ENCODE measurements at places on chromosomes 2 and 18.

DNA sequence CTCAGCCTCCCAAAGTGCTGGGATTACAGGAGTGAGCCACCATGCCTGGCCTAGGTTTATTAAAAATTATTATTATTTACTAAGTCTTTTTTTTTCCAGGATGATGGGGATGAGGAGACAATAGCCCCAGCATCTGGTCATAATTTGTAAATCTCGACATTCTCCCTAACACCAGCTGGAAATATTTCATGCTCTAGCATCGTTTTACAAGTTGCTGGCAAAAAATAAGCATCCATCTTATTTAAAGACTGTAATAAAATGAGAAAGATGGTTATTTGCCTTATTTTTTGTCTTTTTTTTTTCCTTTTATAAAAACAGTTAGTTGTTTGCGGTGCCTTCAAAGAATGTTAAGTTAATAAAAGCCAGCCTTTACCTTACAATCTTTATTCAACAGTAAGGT is 56.7 kb downstream of the SF3B1 start:
- DNase-seq, result no peak

DNA sequence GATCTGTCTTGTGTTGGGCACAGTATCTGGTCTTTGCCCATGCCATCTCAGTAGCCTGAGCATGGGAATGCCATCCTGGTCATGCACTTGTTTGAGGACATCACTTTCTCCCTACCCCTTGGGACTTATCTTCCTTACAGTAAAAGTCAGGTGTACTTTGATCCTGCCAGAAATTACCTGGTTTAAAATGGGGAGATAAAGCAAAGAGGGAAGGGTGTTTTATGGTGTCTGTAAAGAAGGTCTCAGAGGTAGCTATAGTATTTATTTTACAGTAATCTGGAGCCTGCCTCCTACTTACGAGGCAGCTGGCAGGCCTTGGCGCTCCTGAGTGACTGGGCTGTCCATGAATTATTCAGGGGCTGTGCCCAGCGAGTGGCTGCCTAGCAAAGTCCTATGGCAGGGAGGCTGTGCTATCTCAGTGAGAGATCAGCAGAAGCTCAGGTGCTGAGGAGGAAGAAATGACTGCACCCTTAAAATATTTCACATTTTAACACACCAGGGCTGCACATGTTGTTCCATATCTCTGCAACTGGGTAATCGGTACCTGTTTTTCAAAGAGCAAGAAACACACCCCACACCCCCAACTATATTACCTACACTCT is 93.9 kb downstream of the SPTBN1 start:
- DNase-seq, result no peak

DNA sequence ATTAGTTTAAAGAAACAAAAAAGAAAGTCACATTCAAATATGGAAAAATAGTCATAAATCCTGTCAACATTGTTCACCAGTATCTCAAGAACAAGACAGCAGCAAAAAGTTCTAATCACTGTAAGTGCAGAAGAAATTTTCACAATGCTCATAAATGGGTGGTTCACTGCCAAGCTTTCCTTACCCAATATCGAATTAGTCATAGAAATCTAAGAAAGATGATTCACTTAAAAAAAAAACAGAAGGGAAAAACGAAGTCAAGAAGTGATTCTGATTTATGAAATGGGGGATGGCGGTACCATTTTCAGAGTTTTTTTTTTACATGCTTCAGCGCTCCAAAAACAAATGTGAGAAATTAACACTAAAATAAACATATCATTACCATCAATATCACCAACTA is 156.7 kb downstream of the EXOC6B start:
- peak; percentile 64 for DNase-seq

- DNase-seq, result no peak
These were observed 10.3 kb upstream of the KIF3C start for GRCh38 chr2:25992556-25992955.

DNA sequence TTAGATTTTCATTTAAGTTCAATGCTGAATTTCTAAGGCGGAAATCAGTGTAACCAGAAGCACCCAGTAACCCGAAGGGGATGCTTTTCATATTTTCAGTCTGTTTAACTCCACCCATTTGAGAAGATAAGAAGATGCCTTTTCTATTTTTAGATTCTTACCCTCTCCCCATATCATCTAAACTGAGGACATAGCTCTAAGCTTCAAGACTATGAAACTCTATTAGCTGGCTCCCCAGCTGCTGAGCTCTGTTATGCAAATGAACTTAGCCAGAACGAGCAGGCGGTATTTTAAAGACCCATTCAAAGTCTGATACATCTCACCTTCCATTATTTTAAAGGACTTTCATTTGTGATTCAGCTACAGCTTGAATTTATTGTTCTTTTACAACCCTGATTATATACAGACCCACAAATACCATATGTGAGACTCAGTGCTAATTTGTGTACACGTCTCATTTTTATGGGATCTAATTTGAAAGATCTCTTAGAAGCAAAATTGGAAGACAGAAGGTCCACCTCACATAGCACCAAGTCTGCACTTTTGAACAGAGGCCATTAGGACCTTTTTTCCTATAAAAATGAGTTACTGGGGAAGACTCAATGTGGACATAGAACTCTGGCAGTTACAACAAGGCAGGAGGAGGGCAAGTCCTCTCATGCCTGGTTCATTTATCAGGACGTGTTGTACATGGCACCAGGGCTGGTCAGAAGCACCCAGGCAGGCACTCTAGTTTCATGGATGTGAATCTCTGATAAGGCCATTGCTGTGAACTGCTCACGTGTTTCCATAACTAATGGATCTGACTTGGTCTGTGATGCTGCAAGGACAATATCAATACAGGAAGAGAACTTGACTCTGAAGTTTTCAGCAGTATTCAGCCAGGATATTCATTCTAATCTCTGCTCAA is 16.3 kb downstream of the CDC42EP3 start:
- no peak for DNase-seq

- no peak for DNase-seq
These were observed 375.0 kb downstream of the RNF144A start for GRCh38 chr2:7292154-7292691.

GRCh38 chr2:40401896-40402295 is 50.0 kb downstream of the SLC8A1 start:
- peak; percentile 88 for DNase-seq

GRCh38 chr18:53457068-53457467 is 767.4 kb downstream of the MBD2 start:
- DNase-seq, result no peak

DNA sequence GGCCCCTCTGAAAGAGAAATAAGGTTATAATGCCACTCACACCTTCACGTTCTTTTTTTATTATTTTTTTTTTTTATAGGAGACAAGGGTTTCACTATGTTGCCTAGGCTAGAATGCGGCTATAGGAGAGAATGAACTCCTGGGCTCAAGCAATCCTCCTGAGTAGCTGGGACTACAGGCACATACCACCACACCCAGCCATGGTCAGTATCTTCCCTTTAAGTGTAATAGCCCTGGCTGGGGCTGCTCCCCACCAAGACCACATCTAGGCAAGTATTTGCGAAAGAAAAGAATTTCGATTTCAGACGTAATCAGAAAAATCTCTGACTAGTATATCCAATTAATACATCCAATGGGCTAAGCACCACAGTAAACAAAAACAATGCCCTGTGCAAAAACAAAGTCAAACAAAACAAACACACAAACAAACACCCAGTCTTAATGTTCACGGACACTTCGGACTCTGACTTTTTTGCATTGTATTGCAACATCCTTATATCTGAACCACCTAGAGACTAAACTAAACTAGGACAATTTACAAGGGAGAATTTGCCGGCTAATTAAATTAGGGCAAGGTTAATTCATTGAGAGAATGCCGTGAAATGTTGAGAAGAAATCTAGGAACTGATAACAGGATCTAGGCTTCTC is 49.6 kb upstream of the TLK1 start:
- no peak for DNase-seq

DNA sequence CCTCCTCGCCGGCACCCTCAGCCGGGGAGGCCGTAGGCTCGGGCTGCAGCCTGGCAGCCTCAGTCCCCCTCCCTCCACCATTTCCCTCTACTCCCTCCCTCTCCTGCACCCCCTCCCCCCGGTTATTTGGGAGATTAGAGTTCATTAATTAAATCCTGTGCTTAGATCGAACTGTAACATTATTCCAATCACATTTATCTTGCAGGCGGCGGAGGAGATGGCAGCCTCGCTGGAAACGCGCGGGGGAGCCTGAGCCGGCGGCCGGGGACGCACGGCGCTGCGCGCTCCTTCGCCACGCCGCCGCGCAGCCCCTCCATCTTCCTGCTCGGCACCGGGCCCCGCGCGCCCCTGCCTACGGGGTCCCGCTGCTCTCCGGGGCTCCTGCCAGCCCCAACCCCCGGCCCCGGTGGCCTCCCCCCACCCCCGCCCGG is at the start of gene ST8SIA3:
ST8SIA3 (plus strand) TSS at position 287 of the 431 bp plus-strand sequence. CDS start 290 bp downstream, outside the sequence.
- no peak for DNase-seq

GRCh38 chr2:127173057-127173456 is 47.0 kb downstream of the CYP27C1 start:
- DNase-seq, result peak; percentile 33

DNA sequence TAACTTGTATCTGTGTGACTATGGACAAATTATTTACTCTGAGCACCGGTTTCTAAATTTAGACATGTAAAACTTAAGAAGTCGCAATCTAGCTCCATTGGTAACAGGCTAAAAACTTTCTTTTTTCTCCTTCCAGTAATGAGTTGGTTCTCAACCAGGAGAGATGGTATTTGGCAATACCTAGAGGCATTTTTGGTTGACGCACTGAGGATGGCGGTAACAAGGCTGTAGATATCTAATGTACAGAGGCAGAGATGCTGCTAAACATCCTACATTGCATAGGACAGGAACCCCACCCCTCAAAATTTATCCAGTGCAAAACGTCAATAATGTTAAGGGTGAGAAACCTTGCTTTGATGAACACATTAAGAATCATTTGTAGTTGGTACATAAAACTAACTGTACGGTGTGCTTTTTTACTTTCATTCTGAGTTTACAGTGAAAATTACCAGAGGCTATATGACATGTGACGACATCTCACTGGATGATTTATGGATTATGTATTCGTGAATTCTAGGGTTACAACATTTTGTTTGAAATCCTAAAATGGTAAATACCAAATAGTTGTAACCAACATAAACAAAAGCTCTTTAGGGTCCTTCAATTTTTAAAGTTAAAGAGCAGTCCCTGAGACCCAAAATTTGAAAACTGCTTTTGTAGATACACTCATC is 91.3 kb downstream of the TLK1 start:
- no peak for DNase-seq

- DNase-seq, result no peak
These were observed 168.8 kb downstream of the PHLPP1 start for GRCh38 chr18:62883937-62884735.

DNA sequence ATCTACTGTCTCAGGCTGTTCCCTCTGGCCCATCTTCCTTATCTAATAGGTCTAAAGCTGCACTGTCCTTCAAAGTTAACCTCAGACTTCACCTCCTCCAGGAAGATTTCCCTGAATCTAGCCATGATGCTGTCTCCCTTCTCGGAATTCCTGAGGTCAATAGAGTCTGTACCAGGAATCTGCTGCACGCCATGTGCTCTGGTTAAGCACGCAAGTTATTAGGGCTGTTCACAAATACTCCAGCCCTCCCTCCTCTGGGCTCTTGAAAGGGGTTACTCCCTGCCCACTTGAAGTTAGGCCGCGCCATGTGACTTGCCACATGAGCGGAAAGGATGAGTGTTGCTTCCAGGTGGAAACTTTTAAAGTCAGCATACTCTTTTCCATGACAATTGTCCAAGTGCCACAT is 43.6 kb downstream of the MCFD2 start:
- DNase-seq, result no peak
